Activated naive CD8-positive, alpha-beta T cell treated with anti-CD3 and anti-CD28 coated beads, Interleukin-2, amount 10 ng/mL, durations not matched to agents 7 days and 5 days (primary cell): ENCODE measurements at places on chromosomes 13 and 19. TPM values are rescaled to one million over a fixed set of nuclear protein-coding genes. Genes with fewer than 3 reads are reported as not detected.

DNA sequence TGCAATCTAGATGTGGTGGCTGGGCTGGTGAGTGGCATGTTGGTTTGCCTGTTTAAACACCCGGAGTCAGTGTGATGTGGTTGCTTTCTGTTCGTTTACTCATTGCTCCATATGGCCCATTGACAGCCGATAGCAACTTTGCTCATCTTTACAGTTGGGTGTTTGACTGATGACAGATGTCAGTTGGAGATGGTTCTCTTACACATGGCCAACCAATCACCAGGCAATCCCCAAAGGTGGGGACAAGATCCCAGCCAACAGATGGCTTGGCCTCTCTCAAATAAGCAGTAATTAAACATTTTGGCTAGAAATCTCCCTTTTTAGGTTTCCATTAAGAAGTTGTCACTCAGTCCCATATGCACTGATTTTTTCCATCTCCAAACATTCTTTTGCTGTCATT, 497.1 kb upstream of the ARGLU1 start:
- no peaks in the 10 kb centered on the region for H3K36me3 ChIP-seq
- no peaks in the 10 kb centered on the region for H3K27me3 ChIP-seq
- no peaks in the 10 kb centered on the region for H3K4me1 ChIP-seq
- no peak overlapping the region for H3K4me3 ChIP-seq
- no peak for DNase-seq

DNA sequence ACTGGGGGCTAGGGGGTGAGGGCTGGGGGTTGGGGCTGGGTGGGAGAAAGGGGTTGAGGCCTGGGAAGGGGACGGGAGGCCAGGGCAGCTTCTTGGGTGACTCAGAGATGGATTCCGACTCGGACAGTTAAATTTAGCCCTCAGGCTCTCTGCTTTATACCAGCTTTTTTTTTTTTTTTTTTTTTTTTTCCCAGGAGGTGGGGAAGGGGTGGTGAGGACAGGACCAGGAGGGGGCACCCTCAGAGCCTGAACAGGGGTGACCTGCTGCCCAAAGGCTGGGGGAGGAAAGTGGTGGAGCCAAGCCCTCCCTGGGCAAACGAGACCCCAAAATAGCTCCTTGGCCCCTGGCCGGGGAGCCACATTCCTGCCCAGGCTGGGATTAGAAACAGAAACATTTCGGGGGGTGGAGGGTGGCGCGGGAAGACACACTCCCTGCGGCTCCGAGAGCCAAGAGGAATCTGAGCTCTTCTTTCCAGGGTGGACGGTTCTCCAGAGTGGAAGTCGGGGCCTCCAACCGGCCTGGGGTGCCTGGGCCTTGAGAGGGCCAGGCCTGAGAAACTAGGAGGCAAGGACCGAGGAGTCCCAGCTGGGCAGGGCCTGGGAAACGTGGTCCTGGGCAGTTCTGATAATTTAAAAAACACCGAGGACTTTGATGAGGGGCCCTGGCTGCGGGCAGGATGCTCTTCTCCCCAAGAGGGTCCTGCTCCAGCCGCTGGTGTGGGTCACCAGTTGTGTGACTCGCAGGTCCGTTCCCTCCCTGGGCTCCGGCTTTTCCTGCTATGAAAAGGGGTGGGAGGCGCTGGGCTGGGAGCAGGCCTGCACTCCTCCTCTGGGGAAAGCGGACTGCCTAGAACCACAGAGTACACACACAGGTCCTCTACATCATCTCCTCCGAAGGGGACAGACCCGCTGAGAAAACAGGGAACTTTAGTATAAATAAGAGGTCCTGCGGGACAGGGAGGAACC, 813 bp upstream of the DMPK start:
- peaks cover 13% of the 10 kb centered on the region for H3K4me1 ChIP-seq
- peaks cover 44% of the 10 kb centered on the region for H3K27me3 ChIP-seq
- no peak overlapping the region for H3K4me3 ChIP-seq
- H3K27ac ChIP-seq = no peak overlapping the region
- peaks cover 7% of the 10 kb centered on the region for H3K36me3 ChIP-seq

GRCh38 chr13:112626124-112626523, 38.2 kb upstream of the TUBGCP3 start:
- peaks cover 18% of the 10 kb centered on the region for H3K27me3 ChIP-seq
- no peak overlapping the region for H3K4me3 ChIP-seq
- no peaks in the 10 kb centered on the region for H3K36me3 ChIP-seq
- H3K4me1 ChIP-seq = no peaks in the 10 kb centered on the region

GRCh38 chr13:92951273-92951890, 275.2 kb upstream of the GPC6 start:
- no peak for DNase-seq
- no peak overlapping the region for H3K27ac ChIP-seq
- H3K4me1 ChIP-seq = no peaks in the 10 kb centered on the region
- H3K27me3 ChIP-seq = no peaks in the 10 kb centered on the region
- no peak overlapping the region for H3K4me3 ChIP-seq

DNA sequence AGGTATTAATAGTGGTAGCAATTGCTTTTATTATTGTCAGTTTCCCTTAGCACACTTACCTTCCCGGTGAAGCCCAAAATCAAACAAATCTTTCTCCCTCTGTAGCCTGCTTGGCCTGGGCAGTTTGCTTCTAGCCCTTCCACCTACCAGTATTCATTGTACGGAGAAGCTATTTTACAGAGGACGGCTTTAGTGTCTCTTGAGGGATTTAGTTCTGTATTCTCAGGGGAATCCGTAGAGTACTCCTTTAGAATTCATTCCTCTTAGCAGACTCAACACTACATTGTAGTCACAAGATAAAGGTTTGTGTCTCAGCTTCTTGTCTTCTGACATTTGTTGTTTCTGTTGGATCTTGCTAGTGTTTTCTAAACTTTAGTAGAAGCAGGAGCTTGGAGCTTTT, 24.1 kb upstream of the WTIP start:
- peaks cover 6% of the 10 kb centered on the region for H3K4me1 ChIP-seq
- no peak overlapping the region for H3K4me3 ChIP-seq
- H3K36me3 ChIP-seq = peaks cover 45% of the 10 kb centered on the region
- peak overlapping the region; percentile 36 for H3K27ac ChIP-seq

- peaks cover 2% of the 10 kb centered on the region for H3K27me3 ChIP-seq
- DNase-seq = no peak
- H3K4me3 ChIP-seq = no peak overlapping the region
- H3K36me3 ChIP-seq = no peaks in the 10 kb centered on the region
These were observed 25.6 kb upstream of the ZNF91 start for GRCh38 chr19:23420824-23421223.

DNA sequence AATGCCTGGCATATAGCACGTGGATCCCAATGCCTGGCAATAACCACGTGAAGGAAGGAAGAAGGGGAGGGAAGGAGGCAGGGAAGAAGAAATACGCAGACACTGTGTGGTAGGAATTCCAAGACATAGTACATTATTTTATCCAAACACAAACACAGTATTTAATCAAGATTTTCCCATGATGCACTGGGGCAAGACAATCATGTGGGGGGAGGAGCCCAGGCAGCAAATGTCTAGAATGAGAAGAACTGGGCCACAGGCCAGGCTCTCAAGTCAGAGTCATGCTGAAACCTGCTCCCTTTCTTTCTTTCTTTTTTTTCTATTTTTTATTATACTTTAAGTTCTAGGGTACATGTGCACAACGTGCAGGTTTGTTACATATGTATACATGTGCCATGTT, 717.9 kb downstream of the UQCRFS1 start:
- no peak for DNase-seq
- H3K27me3 ChIP-seq = no peaks in the 10 kb centered on the region
- no peaks in the 10 kb centered on the region for H3K36me3 ChIP-seq
- no peak overlapping the region for H3K4me3 ChIP-seq
- H3K4me1 ChIP-seq = no peaks in the 10 kb centered on the region

DNA sequence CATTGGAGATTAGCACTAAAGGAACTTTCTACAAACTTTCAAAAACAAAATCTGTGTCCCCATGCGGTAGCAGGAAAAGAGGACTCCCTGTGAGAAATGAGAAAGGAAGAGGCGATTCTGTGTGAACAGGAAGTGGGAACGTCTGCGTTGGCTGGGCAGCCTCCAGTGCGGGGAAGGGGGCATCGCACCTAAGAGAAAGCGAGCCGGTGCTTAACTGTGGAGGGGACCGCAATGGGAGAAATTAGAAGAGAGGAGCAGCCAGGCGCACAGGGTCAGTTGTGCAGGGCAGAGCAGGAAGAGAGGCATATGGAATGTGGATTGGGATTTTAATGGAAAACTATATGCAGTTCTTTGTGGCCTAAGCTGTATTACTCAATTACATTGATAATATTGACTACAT, 77.4 kb upstream of the DOCK9 start:
- H3K4me1 ChIP-seq = peaks cover 64% of the 10 kb centered on the region
- H3K36me3 ChIP-seq = peaks cover 12% of the 10 kb centered on the region
- peak overlapping the region; percentile 80 for H3K4me3 ChIP-seq

- H3K36me3 ChIP-seq = no peaks in the 10 kb centered on the region
- peaks cover 12% of the 10 kb centered on the region for H3K27me3 ChIP-seq
- no peak overlapping the region for H3K4me3 ChIP-seq
- no peaks in the 10 kb centered on the region for H3K4me1 ChIP-seq
- H3K27ac ChIP-seq = no peak overlapping the region
These were observed 260.8 kb downstream of the DNAJC15 start for GRCh38 chr13:43284162-43284561.

DNA sequence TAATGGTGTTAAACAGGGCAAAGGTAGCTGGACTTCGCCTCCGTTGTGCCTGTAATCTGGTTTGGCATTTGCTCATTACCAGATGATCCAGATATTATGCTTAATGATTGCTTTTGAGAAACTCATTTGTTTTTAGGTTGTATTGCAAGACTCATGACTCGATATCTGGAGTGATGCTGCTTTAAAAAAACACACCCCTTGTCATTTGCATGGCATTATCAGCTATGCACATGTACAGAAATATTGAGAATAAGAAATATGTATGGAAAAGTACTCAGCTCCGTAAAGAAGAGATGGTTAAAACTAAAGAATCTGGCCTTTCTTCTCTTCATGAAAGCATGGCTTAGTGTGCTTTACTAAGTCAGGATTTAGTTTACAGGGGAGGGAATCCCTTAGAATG, 95.0 kb downstream of the ARHGEF7 start:
- H3K36me3 ChIP-seq = peaks cover 9% of the 10 kb centered on the region
- no peaks in the 10 kb centered on the region for H3K27me3 ChIP-seq

GRCh38 chr19:38371081-38371480, 3.3 kb upstream of the PSMD8 start:
- no peak for DNase-seq
- peaks cover 8% of the 10 kb centered on the region for H3K36me3 ChIP-seq
- peaks cover 2% of the 10 kb centered on the region for H3K27me3 ChIP-seq
- peaks cover 14% of the 10 kb centered on the region for H3K4me1 ChIP-seq

- H3K27me3 ChIP-seq = peaks cover 8% of the 10 kb centered on the region
- no peak for DNase-seq
These were observed 159.1 kb downstream of the DLEU7 start for GRCh38 chr13:50684366-50684765.

DNA sequence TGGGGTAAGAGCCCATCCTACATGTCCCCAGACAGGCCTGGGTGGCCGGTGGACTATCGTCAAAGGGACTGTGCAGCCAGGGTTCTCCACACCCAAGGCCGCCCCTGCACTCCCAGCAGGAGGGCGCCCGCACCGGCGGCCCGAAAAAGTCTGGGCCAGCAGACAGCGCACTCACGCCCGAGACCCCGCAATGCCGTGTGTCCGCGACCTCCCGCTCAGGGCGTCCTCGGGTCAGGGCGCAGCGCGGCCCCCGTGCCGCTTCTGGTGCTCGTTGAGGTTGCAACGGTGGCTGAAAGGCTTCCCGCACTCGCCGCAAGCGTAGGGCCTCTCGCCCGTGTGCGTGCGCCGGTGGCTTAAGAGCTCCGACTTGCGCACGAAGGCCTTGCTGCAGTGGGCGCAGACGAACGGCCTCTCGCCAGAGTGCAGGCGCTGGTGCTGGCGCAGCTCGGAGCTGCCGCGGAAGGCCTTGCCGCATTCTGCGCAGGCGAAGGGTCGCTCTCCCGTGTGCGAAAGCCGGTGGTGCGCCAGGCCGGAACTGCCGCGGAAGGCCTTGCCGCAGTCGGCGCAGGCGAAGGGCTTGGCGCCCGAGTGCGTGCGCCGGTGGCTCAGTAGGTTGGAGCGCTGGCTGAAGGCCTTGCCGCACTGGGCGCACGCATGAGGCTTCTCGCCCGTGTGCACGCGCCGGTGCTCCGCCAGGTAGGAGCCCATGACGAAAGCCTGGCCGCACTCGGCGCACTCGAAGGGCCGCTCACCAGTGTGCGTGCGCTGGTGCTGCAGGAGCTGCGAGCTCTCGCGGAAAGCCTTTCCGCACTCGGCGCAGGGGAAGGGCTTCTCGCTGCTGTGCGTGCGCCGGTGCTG, 2.8 kb upstream of the A1BG start:
- peak; percentile 76 for DNase-seq
- H3K36me3 ChIP-seq = peaks cover 7% of the 10 kb centered on the region
- peak overlapping the region; percentile 65 for H3K27ac ChIP-seq
- H3K4me3 ChIP-seq = peak overlapping the region; percentile 37
- peaks cover 14% of the 10 kb centered on the region for H3K4me1 ChIP-seq
- no peaks in the 10 kb centered on the region for H3K27me3 ChIP-seq

DNA sequence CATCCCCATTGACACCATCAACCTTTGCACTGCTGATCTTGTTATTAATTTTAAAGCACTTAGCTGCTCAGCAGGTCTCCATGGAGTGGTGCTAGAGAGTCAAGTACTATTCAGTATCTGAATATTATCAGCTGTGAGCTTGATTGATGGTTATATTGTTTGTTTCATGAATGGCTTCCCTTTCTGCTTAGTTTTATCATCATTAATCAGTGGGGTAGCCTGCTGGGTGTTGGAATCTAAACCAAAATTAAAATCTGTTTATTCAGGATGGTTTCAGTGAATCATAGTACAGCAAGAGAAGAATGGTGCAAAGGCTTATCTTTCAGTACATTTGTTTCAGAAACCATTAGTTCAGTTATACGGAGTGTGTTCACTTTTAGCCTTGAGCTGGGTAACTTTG, 42.5 kb upstream of the SCEL start:
- H3K4me1 ChIP-seq = no peaks in the 10 kb centered on the region
- DNase-seq = no peak
- no peak overlapping the region for H3K4me3 ChIP-seq
- H3K27ac ChIP-seq = no peak overlapping the region
- H3K27me3 ChIP-seq = peaks cover 4% of the 10 kb centered on the region

- H3K27ac ChIP-seq = no peak overlapping the region
- no peak overlapping the region for H3K4me3 ChIP-seq
- H3K27me3 ChIP-seq = peaks cover 45% of the 10 kb centered on the region
- H3K4me1 ChIP-seq = peaks cover 27% of the 10 kb centered on the region
These were observed 6.9 kb downstream of the S1PR5 start for GRCh38 chr19:10510301-10510802.

- no peak for DNase-seq
- H3K36me3 ChIP-seq = no peaks in the 10 kb centered on the region
- no peaks in the 10 kb centered on the region for H3K27me3 ChIP-seq
- no peak overlapping the region for H3K4me3 ChIP-seq
- H3K4me1 ChIP-seq = no peaks in the 10 kb centered on the region
- no peak overlapping the region for H3K27ac ChIP-seq
These were observed 489.1 kb downstream of the MYO16 start for GRCh38 chr13:109118521-109118920.

- DNase-seq = no peak
- no peak overlapping the region for H3K4me3 ChIP-seq
- H3K36me3 ChIP-seq = peaks cover 15% of the 10 kb centered on the region
These were observed 3.2 kb upstream of the ISYNA1 start for GRCh38 chr19:18440936-18441803.

- H3K27ac ChIP-seq = no peak overlapping the region
- no peak for DNase-seq
- H3K36me3 ChIP-seq = no peaks in the 10 kb centered on the region
- H3K4me3 ChIP-seq = no peak overlapping the region
These were observed 77.6 kb upstream of the STARD13 start for GRCh38 chr13:33362986-33363727.

ARHGEF7 gene
- 78.9 TPM for total RNA-seq

TEX101 gene
- not detected for total RNA-seq

TSKS gene
- total RNA-seq = 2.0 TPM

STAP2 gene
- total RNA-seq = 8.8 TPM

C19orf33 gene
- total RNA-seq = not detected

PSG6 gene
- not detected for total RNA-seq

TEKTIP1 gene
- total RNA-seq = 13.9 TPM

ZNF540 gene
- 7.7 TPM for total RNA-seq

LGALS14 gene
- not detected for total RNA-seq

SYT3 gene
- 0.17 TPM for total RNA-seq
